ENCODE measurements at places on chromosomes 4 and X.

- no peak for DNase-seq
These were observed 36.0 kb downstream of the ARHGAP6 start for GRCh38 chrX:11629593-11630211.

GRCh38 chr4:158778156-158778711 lies 9.4 kb downstream of the FNIP2 start:
- no peak for DNase-seq

DNA sequence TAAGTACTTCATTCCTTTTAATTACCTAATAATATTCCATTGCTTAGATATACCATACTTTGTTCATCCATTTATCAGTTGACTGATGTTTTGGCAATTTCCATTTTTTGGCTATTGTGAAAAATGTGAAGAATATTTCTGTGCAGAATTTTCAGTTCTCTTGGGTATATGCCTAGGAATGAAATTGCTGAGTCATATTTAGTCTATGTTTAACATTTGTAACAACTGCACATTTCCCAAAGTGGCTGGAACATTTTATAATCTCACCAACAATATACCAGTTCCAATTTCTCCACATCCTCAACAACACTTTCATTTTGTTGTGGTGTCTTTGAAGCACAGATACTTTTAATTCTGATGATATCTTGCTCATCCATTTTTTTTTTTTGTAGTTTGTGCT lies 215.5 kb downstream of the PDGFC start:
- DNase-seq, result no peak

DNA sequence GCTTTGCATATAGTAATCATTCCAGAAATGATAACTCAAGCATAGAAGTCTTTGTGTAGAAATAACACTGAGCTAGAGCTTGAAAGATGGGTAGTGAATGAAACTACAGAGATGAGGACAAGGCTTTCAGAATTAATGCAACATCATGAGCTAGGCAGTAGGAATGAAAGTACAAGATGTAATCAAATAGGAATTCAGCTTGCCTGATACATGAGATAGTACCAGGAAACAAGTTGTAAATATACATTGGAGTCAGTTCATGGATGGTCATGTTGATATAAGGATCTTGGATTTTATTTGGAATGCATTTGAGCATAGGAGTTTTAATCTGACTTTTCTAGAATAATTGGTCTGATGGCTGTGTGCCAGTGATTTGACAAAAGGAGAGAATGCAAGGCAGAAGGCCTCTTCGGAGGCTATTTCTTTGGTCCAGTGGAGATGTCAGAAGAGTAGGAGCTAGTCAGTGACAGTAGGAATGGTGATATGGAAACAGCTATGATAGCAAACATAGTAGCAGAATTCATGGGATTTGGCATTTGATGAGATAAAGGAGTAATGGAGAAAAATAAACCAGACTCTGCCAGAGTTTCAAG lies 206.4 kb upstream of the PACRGL start:
- DNase-seq, result no peak

DNA sequence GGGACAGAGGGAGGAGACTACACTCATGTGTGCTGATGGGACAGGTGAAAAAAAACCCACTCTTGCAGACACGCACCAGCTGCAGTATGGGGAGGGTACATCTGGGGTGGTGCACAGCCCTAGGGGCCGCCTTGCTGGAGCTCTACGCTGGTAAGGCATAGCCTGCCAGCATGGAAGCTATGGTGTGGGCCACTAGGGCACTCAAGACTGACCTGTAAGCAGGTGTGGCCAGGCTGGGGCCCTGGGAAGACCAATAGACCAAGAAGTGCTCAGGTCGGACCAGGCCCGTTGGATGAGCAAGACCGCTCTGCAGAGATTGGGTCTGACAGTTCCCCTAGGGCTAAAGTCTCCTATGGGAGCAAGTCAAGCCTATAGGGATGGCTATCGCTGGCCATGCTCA lies 314.8 kb downstream of the FAM47A start:
- DNase-seq, result no peak

GRCh38 chr4:73375328-73375741 lies 28.8 kb upstream of the ALB start:
- DNase-seq, result no peak

DNA sequence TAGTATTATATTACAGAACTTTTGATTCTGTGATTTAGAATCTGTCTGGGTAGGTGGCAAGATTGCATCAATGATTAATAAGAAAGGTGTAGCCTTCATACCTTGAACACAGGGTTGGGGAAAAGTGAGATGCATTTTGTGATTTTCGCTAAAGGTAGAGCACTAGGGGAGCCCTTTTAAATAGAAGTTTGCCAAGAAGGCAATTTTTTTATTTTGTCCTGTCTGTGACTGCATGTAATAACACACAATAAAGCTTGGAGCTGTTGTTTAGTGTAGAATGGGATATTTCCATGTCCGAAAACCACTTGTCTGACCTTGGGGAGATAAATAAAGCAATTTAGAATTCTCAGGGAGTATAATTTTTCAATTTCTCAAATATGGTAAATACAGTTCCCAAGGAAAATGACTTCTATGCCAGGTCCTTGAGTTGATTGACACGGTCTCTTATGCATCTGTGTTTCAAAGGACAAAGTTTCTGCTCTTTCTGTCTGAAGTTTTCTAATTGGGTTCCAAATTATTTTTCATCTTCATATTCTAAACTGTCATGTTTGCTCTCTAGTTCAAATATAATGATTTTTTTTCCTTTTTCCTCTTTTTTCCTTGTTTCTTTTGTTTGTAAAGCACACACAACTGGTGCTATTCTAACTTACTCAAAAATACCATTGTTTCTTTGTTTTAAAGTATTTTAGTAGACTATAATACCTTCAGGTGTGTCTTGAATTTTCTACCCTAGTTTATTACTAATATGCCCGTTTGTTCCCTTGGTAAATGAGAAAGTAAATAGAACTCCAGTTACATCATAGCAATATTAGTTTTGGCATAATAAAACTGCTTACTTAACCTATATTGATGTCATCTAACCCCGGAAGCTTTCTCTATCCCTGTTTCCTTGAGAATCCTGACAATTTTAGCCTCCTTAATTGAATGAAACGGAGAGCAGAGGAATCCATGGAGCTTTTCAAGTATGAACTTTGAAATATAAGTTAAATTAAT lies 87.8 kb upstream of the BMPR1B start:
- no peak for DNase-seq

Data from hematopoietic multipotent progenitor cell treated with erythropoietin and hydrocortisone succinate and interleukin-3 and kit ligand, for 8 days (in vitro differentiated cells).